NCI-H2107 (cell line): ENCODE measurements at places on chromosomes 7 and 10.

DNA sequence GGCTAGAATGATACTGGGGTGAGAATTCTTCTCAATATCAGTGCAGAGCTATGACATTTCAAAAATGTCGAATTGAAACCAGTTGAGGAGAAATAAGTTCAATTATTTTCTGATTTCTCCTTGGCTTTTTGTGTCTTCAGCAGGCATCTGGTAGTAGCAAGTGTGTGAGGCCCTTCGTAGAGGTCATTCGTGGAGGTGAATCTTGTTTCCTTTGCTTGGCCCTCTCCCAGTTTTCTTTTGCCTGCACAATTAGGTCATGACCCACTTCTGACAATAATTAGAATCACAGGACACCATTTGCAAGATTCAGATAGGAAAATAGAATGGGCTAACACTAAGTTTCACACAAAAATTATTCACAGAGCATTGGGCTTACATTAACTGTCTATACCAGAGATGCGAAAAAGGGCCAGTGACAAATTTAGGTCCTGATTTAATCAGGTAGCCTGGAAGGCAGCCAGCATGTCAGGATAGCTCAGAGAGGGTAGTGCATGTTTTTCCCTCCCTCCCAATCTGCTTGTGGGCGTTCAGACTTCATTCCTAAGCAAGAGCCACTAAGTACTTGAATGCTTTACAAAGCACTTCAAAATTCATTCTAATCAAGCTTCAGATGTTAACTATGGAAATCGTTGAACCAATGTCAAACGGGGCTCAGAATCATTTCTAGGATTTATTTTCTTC, 24.0 kb upstream of the A1CF start:
- DNase-seq = no peak

DNA sequence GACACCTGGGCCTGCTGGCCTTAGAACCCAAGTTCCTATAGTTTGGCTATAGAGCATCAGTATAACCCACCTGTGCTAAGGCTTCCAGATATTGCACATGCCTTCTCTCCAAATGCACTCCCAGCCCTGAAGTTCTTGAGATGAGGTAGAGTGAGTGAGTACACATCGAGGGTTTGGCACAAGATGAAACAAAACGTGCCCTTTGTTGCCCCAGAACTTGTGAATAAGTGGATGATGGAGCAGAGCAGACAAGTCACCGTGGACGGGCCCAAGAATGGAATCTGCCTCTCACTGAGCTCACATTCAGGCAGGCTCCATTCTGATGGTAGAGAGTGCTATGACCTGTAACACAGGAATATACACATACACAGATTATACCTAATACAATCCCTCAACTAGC, 73.0 kb upstream of the STK17A start:
- no peak for DNase-seq

DNA sequence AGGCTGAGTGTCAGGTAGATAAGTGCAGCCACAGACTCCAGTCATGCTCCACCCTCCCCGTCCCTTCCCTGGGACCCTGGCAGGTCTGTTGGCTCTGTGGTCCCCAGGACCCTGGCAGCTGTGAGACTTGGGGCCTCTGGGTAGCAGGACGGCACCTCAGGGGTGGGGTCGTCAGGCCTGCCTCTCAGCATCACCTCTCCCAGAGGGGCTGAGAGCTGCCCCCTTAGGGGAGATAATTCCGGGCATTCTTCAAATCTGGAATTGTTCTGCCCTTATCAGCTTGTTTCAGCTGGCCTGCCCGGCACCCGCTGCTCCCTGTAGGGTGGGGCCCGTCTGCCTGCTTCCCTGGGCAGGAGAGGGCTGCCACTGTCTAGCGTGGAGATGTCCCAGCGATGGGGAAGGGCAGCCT, 23.3 kb downstream of the PODXL start:
- DNase-seq = no peak

DNA sequence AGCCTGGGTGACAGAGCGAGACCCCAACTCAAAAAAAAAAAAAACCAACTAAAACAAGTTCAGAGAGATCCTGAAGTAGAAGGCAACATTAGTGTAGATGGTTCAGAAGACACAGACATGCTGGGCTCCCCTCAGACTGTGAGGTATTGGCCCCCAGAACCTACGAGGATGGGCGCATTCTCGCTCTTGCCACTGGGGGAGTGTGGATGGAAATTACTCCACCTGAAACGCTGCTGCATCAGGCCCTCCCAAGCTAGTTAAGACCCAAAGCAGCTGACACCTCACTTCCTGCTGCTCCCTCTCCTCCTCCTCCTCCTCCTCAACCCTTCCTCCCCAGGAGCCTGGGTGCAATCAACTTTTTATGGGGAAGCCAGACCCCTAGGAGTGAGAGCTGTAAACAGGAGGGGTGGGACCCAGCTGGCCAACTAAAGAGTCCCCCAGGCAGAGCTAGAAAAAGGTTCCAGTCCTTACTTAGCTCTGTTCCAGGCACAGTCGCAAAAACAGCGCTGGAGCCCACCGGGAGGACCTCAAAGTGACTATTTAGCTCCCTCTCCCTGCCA, 7.4 kb downstream of the SH3PXD2A start:
- DNase-seq = no peak

DNA sequence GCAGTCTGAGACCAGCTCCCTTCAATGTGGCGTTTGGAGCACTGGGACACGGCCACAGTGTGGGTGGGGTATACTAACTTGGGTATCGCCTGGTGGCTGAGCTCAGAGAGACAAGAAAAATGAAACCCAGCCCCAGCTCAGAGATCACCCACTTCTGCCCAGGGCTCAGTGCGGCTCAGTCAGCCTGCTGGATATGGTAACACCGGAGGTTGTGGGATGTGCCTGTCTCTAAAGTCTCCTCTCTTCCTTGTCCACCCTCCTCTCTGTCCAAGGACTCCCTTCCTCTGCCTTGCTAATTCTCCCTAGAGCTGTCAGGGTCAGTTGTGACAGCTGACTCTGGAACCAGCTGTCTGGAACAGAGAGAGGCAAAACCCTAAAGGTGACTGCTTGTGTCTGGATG, 149.1 kb downstream of the PTPN20 start:
- DNase-seq = no peak

- DNase-seq = peak; percentile 8
Observed at GRCh38 chr10:32379318-32379949, 32.5 kb upstream of the EPC1 start.

- DNase-seq = no peak
Observed at GRCh38 chr10:13518076-13518692, 10.6 kb downstream of the BEND7 start.

GRCh38 chr10:101565936-101566332, 22.1 kb downstream of the POLL start:
- DNase-seq = no peak
